ENCODE measurements at places on chromosomes 5 and 9.

DNA sequence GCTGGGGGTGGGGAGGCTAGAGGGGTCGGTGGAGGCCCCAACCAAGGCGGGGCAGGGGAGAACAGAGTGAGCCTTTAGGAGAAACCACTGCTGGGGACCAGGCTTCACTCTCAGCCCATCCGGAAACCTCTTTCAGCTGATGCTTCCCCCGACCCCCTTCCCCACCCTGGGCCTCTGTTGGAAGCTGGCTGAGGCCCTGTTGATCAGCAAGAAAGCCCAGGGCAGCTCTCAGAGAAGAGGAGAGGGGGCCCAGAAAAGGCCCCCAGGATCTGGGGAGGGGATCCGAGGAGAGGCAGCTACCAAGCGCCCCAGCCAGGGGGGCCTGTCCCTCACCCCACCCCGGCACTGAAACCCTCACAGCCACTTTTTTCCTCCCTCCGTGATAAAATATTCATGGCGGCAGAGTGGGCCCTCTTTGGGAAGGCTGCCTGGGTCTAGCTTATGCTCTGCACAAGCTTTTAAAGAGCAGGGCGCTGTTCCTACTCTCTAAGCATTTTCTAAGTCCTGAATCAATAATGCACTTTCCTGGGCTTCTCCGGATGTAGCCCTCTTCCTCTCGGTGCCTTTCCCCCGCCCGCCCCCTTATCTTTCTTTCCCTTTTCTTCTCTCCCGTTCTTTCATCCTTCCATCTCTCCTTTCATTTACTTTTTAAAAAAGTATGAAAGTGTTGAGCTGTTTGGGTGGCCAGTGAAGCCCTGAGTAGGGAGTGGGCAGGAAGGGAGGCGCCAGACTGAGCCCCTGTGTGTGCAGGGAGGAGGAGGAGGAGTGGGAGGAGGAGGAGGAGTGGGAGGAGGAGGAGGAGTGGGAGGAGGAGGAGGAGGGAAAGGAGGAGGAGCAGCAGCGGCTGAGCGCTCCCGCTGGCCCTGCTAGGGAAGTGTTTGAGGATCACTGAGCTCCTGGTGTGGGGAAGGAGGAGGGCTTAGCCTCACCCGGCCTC, 23.5 kb downstream of the NTNG2 start:
- no peak for DNase-seq

DNA sequence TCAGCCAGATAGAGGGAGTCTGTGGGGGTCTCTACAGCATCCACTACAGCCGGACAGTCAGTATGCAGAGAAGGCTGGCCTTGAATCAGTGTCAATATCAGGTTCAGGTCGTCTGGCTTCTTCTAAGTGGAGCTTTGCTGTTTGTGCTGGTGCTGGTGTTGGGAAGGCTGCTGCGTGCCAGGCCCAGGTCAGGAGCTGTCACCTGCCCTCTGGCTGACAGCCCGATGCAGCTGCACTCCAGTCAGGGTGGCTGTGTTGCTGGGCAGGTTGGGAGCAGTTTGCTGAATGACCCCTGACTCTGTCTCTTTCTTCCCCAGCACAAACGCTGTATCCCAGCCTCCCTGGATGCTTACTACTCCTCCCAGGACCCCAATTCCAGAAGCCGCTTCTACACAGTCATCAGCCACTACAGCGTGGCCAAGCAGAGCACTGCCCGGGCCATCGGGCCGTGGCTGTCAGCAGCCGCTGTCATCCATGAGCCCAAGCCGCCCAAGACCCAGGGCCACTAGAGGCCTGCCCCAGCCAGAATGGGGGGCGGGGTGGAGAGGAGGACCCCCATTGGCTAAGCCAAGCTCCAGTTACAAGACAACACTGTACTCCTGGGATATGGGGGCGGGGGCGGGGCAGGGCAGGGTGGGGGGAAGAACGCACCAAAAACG, 61.6 kb downstream of the NSG2 start:
- DNase-seq: no peak

- DNase-seq: no peak
Measured at GRCh38 chr5:99331061-99331460, 402.3 kb upstream of the CHD1 start.

GRCh38 chr5:55392669-55393068, 84.9 kb downstream of the MTREX start:
- DNase-seq: no peak

DNA sequence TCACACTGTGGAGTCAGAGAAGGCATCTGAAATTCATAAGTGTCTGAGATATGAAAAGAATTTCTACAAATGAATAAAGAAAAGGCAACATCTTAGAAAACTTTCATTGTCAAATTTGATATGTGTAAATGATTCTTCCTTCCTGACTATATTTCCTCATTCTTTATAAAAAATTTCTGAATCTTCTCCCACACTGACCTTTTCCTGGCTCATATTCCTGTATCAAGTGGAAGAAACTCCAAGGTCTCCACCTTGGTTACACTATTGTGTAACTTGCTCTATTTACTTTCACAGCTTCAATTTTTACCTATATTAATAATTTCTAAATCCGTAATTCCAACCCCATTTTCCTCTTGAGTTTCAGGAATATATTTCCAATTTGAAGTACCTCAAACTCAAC, 93.5 kb upstream of the FBXL7 start:
- DNase-seq: no peak

DNA sequence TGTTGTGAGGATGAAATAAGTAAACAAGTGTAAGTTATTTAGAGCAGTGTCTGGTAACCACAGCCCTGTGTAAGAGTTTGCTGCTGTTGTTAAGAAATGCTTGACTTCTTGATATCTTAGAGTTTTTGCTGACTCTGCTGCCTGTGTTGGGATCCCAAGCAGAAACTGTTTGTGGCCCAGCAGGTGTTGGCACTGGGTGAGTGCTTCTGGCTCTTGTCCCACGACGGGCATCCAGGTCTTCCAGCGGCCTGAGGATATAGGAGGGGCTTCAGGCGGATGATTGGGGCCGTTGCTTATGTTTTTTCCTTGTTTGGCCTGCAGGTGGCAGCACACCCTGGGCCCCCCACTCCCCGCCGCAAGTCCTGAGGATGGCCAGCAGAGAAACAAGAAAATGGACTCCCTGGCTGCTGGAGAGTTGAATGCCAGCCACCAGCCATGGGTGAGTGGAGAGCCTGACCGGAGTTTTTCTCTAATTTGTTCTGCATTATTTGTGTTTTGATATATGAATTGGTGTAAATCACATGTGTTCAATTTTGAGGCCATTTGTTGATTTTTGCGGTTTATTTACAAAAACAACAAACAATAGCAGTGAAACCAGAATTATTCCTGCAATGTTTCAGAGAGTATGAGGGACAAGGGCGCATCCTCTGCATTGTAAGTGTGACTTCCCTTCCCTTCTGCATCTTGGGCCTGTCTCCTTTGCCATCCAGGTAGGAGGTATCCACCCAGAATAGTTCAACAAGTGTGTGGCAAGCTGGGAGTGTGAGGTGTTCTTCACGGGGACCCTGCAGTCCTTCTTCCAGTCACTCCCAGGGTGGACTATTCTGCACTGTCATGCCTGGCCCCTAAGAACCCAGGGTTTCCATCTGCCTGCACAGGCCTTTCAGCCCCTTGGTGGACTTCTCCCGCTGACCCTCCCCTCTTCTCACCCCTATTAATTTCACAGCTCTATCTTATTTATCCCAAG, 50.3 kb downstream of the SLC22A5 start:
- DNase-seq: no peak
